ENCODE measurements at places on chromosomes 6 and 20.
A peak's percentile ranks its signal among the peaks of the same experiment; 100 is the strongest.

DNA sequence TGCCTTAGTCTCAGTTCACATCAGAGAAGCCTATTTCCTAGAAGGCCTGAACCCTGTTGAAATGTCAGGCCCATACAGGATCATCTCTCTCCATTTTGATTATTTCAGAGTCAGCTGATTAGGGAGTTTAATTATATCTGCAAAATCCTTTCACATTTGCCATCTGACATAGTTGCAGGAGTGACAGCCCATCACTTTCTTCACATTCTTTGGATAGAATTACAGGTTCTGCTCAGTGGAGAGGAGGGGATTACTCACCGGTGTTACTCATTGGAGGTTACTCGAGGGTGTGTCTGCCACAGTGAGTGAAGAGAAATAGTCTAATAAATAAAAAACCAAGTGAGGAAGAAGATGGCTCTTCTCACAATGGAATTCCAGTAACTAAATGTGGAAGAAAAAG, 216.8 kb downstream of the TMEM242 start:
- peak; percentile 41 for DNase-seq

DNA sequence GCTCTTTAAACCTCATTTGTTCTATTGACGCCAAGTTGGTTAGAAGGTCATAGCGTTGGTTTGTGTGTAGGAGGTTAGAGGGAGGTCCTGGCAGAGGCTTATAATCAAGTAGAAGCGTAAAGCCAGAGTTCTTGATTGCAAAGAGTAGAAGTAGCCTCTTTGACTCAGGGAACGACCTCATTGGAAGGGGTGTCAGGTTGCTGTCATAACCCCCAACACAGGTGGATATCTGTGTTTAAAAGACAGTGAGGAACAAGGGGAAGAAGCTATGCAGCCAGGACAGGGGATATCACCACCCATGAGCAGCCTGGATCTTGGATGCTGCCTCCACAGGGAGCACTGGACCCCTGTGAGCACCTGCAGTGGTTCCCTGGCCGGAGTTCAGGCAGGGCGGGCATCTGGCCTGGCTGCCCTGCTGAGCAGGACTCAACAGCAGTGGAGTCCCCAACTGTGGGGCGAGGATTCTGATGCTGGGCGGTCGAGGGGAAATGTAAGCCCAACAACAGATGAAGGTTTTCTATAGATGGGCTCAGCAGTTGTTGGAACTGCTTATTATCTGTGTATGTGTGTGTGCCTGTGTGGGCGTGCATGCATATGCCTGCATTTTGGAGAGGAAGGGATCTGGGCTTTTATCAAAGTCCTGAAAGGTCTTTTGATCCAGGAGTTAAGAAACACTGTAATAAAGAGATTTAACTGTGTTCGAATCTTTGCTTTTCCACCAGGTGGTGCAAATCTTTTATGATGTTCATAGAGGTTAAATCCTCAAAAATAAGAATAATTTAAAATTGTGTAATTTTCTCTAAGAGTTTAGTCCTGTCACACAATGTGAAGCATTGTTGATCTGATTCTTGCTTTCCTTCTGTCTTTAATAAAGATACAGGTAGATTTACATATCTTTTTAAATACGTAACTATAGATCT, 27.7 kb downstream of the HIVEP1 start:
- DNase-seq: no peak

GRCh38 chr6:16592223-16592911, 168.9 kb downstream of the ATXN1 start:
- DNase-seq: no peak

DNA sequence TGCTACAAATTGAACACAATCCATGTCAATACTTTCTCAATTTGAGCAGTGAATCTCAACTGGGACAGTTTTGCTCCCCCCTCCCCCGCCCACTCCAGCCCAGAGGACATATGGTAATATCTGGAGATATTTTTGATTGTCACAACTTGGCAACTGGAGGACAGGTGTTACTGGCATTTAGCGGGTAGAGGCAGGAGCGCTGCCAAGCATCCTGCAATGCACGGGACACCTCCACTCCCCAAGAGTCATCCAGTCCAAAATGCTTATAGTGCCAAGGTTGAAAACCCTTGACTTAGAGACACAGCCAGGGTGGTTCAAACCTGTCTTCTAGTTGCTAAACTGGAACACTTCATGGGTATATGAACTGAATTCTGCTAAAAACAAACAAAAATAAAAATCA, 26.9 kb upstream of the LRRC1 start:
- no peak for DNase-seq

DNA sequence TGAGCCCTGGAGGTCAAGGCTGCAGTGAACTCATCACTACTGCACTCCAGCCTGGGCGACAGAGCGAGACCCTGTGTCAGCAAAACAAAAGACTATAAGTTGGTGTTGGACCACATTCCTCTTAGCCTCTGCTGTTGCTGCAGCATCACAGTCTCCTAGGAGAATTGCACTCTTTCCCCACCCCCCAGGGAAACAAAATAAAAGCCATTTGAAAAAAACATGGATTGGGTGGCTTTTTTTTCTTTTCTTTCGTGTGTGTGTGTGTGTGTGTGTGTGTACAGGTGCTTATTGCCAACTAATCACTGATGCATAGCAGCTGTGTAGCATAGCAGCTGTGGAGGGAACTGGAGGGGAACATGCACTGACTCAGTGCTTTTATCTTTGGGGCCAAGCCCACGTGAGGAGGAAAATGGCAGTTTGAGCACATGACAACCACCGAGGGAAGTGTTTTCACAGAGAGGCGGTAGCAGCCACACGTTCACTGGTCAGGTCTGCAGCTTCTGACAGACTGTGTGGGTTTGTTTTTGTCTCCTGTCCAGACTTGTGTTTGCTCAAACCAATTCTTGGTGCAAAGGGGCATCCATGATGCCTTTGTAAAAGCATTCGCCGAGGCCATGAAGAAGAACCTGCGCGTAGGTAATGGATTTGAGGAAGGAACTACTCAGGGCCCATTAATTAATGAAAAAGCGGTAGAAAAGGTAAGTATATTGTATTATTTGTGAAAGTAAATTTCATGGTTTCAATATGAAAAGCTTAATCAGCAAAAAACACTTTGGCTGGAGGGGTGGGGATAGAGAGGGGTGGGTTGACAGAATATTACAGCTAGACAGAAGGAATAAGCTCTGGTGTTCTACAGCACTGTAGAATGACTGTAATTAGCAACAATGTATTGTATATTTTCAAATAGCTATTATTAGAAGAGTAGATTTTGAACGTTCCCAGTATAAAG, 27.7 kb downstream of the ALDH5A1 start:
- no peak for DNase-seq

- no peak for DNase-seq
Observed at GRCh38 chr6:116369540-116369939, 1.2 kb upstream of the DSE start.

- DNase-seq: no peak
Observed at GRCh38 chr6:150354754-150355571, 13.8 kb upstream of the IYD start.

DNA sequence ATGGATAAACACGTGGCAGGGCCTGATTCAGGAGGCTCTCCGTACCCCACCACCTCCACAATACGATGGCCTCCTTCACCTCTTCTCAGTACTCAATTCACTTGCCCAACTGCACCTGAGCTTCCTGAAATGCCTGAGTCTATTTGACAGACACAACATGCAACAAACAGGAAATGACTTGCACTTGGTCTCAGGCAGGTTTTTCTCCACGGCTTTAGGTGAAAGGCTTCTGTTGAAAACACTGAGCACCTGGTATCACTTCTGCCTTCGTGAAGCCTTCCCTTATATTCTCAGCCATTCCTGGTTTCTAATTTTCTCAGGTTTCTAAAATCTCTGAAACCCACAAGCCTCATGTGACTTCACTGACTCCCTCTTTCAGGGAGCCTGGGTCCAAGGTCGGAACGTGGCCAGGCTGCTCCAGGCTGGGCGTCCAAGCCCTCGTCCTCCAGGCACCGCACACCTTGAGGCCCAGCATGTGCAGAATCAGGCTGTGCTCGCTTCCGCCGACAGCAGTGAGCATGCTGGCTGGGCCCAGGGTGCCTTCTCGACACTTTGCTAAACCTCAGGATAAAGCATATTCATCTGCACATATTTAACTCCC, 34.7 kb downstream of the TAF4 start:
- DNase-seq: no peak

DNA sequence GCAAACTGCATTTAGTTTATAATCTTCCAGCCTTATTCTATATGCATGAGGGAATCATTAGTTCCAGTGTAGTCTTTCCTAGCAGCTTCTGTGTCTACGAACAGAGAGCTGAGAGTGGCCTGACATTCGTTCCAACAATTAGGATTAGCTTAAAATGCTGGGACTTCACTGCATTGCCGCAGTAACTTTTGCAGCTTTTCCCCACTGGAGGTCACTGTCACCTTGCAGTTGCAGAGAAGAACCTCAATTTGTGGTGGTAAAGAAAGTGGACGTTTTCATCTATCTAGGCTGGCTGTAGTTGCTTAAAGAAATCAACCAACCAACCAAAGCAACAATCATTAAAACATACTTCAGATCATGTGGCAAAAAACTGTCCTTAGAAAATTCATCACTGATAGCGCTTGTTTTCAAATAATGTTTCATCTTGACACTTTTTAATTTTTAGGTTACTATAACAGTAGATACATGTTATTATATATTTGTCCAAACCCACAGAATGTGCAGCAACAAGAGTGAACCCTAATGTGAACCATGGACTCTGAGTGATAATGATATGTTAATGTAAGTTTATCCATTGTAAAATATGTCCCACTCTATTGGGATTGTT, 12.2 kb downstream of the MYLK4 start:
- DNase-seq: peak; percentile 66

DNA sequence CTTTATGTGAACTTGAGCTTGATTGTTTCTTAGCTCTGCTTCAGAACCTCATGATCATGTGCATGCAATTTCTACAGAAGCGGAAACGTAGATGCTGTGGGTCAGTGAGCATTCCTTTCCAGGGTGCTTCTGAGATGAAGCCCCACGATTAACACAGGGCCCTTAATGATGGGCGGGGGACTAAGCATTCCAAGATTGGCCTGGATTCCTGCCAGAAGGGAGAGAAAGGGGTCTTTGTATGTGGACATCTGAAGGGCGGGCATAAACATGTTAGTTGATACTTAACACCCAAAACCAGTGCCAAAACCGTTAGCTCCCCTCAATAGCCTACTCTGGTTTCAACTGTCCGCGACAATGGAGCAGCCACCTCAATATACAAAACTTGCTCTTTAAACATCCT, 46.9 kb upstream of the POU3F2 start:
- DNase-seq: no peak

DNA sequence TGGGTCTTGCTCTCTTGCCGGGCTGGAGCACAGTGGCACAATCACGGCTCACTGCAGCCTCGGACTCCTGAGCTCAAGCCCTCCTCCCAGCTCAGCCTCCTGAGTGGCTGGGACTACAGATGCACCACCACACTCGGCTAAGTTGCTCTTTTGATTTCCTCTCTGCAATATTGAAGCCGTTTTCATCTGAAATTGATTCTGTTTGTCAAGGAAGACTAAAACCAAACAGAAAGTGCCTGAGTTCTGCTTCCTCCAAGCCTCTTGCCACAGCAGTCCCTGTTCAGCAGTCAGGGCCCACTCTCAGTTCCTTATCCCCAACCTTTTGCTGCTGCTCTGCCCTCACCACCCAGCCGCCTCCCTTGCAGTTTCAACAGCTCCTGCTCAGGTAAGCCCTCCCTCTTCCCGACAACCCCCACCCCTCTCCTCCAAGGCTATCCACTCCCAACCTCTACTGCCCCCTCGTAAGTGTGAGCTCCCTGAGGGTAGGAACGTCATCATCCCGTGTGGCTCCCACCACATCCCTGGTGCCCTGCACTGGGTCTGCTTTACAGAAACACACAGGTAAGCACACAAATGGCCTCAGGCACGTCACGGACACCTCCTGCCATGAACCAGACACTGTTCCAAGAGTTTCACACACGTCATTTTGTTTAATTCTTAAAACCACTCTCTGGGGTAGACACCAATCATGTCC, 70.7 kb upstream of the TAB2 start:
- DNase-seq: no peak

DNA sequence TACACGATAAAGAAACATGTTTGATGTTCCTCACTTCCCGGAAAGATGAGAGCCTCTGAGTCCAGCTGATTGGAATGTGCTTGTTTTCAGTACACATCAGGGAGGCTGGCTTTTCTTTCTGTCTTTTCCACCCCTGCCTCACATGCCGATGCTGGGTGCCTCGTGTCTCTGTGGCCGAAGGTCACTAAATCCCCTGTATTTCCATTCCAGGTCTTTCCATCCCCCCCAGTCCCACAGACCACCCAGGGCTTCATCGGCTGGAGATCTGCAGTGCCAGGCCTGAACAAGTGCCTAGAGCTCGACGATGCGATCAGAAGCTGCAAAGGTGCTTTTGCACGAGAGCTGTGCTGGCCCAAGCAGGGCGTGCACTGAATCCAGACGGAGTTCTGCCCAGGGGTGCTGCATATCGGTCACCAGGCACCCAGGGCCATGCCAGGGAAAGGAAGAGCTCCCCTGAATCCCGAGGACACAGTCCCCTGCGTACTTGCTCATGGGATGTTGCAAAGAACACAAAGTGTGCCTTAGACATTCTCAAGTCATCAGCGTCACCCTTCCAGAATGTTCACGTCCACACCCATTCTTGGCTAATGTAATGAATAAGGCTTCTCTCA, 67.9 kb downstream of the ANKRD60 start:
- peak; percentile 76 for DNase-seq

GRCh38 chr20:380763-381580, 412 bp downstream of the TRIB3 start:
- peak; percentile 86 for DNase-seq

DNA sequence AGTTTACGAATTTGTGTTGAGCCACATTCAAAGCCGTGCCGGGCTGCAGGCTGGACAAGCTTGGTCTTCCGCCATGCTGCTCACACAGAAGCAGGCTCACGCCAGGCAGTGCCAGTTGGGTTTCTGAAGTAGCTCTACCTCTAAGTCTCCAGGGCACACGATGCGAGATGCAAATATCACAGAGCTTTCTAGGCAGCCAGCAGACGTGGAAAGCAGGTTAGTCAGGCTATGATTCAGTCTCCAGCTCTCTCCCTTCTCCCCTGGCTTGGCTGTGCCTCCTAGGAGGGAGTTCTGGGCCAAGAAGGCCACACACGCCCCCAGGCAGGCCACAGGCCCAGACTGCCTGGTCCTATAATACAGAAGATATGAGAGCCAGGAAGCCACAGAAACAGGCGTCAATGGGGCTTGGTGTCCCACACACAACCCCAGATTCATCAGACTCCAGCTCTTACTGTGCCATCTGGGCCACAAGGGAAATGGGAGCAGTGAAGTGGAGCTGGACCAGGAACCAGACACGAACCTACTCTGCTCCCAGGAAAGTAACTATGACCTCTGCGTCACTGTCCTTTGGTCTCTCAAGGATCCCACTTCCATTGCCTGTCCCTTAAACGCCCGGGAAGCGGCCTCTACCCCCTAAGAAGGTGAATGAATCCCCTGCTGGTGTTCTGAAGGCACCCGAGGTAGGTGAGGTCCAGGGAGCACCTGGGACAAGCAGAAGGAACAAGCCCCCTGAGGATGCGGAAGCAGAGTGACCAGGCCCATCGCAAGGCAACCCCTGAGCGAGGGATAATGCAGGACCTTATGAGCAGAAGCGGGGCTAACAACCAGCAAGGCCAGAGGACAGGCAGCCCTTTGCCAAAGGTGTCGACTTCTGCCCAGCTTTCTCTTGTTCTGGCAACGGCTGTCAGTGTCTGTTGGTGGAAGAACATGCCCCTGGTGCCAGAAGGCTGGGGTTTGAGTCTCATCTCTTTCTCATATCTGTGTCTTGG, 61.2 kb downstream of the GFOD1 start:
- DNase-seq: no peak
